Myocyte (in vitro differentiated cells): ENCODE measurements at places on chromosomes 11 and 22. TPM values are rescaled to one million over a fixed set of nuclear protein-coding genes. Genes with fewer than 3 reads are reported as not detected.

Gene TMPRSS5
- total RNA-seq: 0.48 and 0.99 TPM in 2 replicates

Gene SLC22A9
- total RNA-seq: not detected in 2 replicates

Gene NPTXR
- 0.47 and 0.96 TPM in 2 replicates for total RNA-seq

Gene WNT7B
- not detected in 2 replicates for total RNA-seq

Gene TBX1
- 42.6 and 43.5 TPM in 2 replicates for total RNA-seq

Gene OR5A1
- total RNA-seq: not detected in 2 replicates
